Stimulated activated CD8-positive, alpha-beta memory T cell treated with anti-CD3 and anti-CD28 coated beads, Interleukin-12 subunit alpha, Interleukin-12 subunit beta, amount 100 ng/mL, for 4 hours (primary cell): ENCODE measurements at places on chromosomes 2 and 18.

GRCh38 chr2:238235856-238236255 is 4.0 kb downstream of the HES6 start:
- no peak for DNase-seq

DNA sequence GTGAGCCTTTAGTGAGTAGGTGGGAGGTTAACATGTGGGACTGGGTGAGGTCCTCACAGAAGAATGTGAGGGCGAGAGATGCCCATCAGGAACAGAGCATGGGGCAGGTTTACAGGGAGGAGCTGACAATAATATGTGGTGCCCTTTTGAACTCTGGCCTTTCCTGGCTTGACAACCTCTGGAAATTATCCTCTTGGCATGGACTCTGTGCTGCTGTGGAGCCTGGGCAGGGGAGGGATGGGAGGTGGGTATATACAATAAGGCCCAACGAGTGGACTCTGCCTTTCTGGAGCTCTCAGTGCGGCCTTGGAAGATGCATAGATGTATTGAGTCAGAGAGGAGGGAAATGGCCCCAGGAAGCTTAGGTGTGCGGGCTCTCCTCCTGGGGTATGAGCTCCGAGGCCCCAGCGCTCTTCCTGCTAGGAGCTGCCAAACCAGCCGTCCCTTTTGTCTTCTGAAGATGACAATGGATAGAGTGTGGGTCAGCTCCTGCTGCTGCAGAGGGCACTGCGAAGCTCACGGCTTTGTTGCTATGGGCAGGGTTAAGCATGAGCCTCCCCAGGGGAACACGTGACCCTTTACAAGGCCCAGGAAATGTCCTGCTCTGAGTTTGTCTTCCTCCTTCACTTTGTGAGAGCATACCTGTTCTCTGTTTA is 8.7 kb upstream of the PSD4 start:
- DNase-seq = no peak

GRCh38 chr18:74139888-74140287 is 7.7 kb downstream of the FBXO15 start:
- DNase-seq = no peak

DNA sequence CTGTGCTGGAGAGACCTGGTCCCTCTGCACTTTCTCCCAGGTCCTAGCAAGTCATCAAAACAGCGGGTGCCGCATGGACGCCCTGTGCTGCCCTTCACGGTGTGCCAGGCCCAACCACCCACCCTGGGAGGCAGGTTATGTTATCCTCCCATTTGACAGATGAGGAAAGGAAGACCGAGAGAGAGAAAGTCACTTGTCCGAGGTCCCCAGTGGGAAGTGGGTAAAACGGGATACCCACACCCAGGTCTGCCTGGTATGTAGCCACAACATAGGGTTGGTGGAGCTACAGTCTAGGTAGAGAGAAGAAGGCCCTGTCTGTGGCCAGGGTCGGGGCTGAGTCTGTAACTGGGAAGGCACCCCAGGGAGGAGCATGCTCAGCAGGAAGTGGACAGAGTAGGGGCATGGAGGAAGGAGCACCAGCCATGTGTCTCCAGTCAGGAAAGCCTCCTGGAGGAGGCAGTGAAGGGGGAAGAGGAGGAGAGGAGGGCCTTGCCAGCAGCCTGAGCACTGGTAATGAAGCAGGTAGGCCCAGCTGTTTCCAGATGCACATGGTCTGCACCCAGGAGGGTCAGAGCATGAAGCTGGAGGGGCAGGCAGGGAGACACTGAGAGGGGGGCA is 98.4 kb downstream of the ZFP36L2 start:
- no peak for DNase-seq

- DNase-seq = no peak
These were observed 5.3 kb upstream of the ITPRID2 start for GRCh38 chr2:181886192-181886591.

DNA sequence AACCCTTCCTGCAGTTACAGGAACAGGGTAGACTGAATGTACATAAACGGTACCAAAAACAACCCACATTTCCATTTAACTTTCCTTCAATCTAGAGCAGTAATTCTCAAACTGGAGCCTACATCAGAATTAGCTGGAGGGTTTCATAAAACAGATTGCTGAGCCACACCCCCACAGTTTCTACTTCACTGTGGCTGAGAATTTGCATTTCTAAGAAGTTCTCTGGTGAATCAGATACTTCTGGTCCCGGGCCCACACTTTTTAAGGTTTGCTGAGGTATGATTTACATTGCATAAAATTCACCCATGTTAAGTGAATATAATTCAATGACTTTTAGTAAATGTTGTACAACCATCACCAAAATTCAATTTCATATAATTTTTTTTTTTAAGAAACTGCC is 113.7 kb downstream of the SRBD1 start:
- no peak for DNase-seq

GRCh38 chr2:226405465-226405864 is 394.2 kb downstream of the IRS1 start:
- no peak for DNase-seq

GRCh38 chr2:39107156-39107555 is 13.7 kb downstream of the SOS1 start:
- no peak for DNase-seq

DNA sequence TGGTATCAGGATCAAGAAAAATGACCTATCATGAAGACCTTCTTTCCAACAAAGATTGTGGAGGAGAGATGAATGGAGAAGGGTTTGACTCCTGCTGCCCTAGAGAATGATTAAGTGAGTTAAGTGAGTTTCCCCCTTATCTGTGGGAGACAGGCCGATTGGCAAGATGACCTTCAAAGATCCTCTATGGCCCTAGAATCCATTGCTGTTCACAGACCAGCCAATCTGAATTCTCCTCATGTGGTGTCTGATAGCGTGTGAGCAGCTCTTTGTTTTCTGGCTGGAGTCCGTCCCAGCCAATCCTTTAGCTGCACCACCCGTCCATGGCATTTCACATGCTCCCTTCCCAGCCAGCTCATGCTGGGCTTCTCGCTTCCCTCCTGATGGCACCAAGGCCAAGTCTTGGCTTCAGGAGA is 79.4 kb downstream of the MARCHF4 start:
- no peak for DNase-seq

DNA sequence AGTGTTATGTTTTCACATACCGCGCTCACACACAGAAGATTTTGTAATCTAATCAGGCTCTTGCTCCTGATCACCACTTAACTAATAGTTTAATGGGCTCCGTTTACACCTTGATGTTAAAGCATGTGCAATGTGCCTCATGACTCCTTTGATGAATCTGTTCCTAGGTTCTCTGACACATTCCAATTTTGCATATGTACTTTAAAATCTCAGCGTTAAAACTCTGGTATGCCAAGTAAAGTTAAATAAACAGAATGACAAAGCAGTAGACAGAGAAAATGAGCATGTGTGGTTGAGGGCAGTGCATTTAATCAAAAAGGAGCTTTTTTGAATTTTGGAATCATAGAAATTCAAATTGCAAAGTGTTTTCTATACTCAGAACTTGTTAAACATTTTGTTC is 96.4 kb downstream of the TCF4 start:
- DNase-seq = no peak

DNA sequence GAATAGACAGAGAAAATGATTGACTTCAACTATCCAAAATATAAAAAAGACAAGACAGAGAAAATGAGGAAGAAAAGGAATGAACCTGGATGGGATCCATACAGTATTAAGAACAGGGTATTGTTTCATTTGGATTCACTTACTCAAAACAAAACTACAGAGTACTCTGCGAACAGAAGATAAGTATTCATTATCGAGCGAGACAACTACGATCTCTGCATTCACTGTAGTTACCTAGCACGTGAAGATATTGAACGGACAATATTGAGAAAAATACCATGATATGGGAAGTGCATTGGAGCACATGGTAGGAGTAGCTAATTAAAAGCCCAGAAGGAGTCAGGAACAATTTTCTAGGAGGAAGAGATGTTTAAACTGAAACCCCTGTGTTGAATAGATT is 1.0 kb upstream of the ORC2 start:
- no peak for DNase-seq

DNA sequence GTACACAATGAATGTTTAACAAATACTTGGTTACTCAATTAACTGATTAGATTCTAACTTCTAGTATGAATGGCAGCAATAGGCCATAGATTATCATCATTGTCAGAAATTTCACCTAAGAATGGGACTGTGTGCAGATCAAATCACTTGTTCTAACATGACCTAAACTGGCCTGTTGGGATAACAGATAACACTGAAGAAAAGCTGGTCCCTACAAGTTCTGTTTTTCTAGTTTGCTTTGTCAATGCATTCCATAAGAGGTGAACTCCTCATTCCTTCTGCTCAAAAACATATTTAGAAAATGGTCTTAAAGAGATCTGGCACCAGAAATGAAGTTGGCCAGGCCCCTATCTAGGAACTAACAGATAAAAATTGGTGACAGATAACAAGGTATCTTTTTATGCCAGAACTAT is 175.4 kb downstream of the THADA start:
- DNase-seq = no peak

- no peak for DNase-seq
These were observed 150.2 kb downstream of the LRRTM1 start for GRCh38 chr2:80154231-80154915.

DNA sequence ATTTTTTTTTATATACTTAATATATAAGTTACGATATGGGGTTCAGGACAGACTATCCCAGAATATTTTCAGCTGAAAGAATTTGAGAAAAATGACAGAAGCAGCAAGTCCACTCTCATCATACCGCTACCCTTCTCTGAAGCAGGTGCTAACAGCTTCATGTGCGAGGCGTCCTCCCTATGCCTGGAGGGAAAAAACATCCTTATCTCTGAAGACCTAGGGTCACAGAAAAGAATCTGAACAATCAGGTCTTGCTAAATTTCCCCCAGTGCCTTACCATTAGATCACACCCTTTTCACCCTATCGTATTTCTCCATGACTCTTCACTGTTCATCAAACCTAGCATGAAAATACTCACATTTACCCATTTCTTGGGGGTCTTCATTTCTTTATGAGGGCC is 51.9 kb upstream of the CREB1 start:
- no peak for DNase-seq

GRCh38 chr2:158731386-158731785 is 63.7 kb upstream of the DAPL1 start:
- DNase-seq = no peak

DNA sequence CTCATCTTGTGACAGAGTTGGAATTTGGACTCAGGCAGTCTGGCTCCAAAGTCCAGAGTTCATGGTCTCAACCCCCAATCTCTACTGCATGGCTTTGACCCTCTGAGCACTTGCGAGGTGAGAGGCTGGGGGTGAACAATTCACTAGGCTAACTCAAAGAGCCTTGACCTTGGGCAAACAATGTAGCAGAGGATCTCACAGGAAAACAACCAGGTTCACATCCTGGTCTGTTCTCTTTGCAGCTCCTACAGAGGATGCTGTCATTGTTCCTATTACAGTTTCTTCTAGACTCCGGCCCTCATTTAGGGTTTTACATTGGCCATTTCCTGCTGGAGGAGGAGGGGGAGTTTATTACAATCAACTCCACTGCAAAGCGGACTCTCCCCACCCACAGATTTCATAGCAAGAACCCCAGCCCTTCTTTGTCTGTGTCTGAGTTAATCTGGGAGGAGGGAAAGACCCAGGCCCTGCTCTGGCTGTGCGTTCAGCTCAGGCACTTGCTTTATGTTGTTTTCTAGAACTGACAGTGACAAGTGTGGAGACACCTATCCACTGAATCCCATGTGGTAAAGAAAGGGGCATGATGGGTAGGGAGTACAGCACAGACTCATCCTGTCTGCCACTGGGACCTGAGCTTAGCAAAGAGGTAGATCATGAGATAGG is 101.6 kb downstream of the LBH start:
- DNase-seq = no peak

DNA sequence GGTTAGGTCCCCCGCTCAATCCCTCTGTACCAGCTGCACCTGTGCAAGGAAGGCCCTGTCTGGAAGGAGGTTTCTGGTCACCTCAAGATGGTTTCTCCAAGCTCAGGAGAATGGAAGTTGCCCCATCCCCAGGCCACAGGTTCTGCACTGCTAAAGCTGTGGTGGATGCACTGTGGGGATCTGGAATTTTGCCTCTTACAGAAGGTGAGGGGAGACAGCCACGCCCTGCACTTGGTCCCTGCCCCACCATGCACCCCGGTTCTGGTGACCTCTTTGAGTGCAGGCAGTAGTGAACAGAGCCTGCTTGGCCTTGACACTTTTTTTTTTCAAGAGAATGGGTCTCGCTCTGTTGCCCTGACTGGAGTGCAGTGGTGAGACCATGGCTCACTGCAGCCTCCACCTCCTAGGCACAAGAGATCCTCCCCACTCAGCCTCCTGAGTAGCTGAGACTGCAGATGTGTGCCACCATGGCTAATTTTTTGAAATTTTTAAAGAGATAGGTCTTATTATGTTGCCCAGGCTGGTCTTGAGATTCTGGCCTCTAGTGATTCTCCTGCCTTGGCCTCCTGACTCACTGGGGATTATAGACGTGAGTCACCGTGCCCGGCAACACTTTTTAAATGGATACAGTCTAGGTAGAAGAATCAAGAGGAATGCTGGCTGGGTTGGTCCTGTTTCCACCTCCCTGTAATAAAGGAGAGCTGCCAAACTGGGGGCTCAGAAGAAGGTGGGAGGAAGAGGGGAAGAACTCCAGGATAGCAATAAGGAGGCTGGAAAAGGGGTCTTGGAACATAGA is 5.8 kb upstream of the NT5DC4 start:
- DNase-seq = no peak

- no peak for DNase-seq
These were observed 357.9 kb downstream of the PID1 start for GRCh38 chr2:228913176-228913575.

DNA sequence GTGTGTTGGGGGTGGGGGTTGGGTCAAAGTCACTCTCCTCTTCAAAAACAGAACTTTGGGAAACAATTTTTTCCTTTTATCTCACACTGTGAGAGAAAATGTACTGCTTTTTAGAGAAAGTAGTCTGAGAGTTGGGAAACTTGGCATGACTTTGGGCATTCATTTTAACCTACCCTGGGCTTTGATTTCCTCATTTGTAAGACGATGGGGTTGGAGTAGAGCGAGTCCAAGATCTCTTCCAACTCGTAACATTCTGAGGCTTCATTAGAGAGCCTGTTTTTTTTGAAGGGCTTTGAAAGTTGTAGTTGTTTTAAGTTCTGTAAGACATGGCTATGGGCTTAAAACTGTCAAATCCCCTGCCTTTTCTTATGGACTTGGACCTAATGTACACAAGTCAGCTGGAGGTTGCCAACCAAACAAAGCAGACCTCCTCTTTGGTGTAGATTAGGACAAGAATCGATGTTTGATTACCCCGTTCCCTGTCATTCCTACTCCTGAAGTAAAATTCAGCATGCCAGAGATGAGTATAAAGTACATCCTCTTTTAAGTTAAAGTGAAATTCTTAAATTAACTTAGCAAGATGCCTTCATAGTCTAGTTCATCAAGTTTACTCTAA is 8.4 kb downstream of the PHLPP1 start:
- DNase-seq = no peak
